Psoas muscle (tissue), 8 donors: ENCODE measurements at places on chromosomes 16 and 17.
A peak's percentile ranks its signal among the peaks of the same experiment; 100 is the strongest.

GRCh38 chr17:46772475-46773220, 45.8 kb downstream of the WNT3 start:
- DNase-seq: no peak

DNA sequence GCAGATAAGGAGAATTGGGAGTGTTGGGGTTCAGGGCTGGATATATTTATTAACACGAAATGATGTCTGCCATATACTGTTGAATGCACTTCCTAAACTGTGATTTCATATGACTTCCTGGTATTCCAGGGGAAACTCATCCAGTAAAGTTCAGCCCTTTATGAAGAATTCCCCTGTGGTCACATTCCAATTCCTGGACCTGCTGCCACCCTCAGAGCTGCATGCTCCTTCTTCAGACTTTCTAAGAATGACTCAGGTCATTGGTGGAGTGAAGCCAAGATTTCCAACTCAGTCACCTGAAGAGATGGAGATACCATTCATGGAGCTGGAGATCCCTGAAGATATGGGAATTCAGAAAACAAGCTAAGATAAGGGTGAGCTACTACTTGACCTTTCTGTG, 114.2 kb upstream of the TMEM97 start:
- DNase-seq: no peak

GRCh38 chr17:81400154-81400977, 5.1 kb downstream of the BAHCC1 start:
- DNase-seq: peak; percentile 56

DNA sequence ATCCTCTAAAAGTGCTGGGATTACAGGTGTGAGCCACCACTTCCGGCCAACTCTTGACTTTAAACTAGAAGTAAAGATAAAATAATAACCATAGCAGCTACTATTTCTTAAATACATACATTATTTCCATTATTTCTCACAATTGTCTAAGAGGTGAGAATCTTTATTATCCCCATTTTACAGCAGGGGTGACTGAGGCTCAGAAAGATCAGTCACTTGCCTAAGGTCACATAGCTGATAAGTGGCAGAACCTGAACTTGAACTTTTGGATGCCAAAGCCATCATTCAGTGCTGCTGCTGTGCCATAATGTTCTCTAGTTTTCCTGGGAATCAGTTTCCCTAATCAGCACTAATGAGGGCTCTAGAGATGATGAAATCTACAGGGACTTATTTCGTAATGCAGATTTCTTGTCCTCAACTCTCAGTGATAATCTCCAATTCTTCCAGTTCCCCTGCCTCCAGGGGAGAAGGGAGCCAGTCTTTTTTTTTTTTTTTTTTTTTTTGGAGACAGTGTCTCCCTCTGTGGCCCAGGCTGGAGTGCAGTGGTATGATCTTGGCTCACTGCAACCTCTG, 25.2 kb upstream of the GPRC5B start:
- no peak for DNase-seq

- DNase-seq: no peak
These were observed 53.0 kb downstream of the NFAT5 start for GRCh38 chr16:69618721-69619120.

- DNase-seq: no peak
These were observed 28.3 kb downstream of the TMEM100 start for GRCh38 chr17:55694286-55694910.

GRCh38 chr17:75073618-75074047, 14.1 kb upstream of the SLC16A5 start:
- peak; percentile 67 for DNase-seq

DNA sequence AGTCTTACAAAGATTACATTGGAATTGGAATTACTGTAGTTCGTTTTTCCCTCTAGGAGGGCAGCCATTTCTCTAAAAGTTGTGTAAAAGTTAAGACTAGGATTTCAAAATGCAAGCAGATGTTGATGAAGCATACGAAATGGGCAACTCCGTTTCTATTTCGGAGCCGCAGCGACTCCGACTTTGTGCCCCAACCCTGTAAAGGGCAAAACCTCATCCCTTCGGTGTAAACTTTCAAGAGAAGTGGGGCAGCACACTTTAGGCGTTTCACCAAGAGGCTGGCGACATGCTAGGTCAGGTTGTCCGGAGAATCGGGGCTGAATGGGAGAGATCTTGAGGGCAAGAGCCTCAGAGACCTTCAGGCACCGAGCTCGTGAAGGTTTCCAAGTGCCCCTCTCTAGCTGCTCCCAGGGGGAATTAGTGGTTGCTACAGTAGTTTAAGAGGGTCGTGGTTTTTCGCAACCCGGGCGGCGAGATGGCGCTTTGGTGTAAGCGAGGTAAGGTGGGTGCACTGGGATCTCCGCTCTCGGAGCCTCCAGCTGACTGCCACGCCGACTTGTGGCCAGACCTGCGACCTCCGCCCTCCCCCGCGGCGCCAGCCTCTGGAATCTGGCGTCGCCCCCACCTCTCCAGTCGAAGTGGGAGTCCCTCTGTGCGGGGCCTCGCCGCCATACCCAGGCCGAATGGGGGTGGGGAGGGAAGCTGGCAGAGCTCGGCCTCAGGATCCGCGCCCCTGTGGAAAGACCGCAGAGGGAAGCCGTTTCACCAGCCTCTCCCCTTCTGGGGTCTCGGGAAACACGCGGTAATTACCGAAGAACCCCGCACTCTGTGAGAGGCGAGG, 1.0 kb upstream of the HEXIM2 start:
- DNase-seq: peak; percentile 78
